ENCODE measurements at places on chromosomes 4 and X.

DNA sequence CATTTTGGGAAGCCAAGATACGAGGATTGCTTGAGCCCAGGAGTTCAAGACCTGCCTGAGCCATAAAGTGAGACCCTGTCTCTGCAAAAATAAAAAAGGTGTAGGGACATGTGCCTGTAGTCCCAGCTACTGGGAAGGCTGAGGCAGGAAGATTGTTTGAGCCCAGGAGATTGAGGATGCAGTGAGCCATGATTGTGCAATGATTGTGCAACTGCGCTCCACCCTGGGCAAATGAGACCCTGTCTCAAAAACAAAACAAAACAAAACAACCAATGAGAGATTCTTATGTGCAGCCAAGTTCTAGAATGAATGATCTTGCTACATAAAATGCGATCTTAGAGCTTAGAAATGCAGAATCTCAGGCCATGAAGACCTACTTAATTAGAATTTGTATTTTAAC lies 22.5 kb downstream of the SLC9B2 start:
- no peak for DNase-seq

GRCh38 chr4:2598511-2599303 lies 62.3 kb downstream of the FAM193A start:
- no peak for DNase-seq

DNA sequence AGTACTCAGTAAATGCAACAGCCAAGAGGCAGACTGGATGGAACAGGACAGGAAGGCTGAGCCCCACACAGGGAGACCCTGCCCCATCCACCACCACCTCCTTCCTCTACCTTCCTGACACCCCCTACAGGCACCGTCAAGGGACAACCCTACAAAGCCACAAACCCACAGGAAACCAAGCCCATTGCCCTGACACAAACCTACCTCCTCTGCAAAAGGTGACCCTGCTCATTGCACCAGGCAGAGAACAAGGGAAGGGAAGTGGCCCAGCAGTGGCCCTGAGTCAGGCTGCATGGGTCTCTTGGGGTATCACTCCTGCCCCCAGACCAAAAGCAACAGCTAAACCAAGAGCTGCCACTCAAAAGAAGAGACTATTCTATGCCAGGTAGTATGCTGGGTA lies 21.0 kb downstream of the JAKMIP1 start:
- DNase-seq: no peak

GRCh38 chr4:6468376-6468775 lies 4.0 kb downstream of the PPP2R2C start:
- no peak for DNase-seq

- DNase-seq: no peak
Measured at GRCh38 chr4:174045381-174045780, 238.1 kb downstream of the FBXO8 start.

DNA sequence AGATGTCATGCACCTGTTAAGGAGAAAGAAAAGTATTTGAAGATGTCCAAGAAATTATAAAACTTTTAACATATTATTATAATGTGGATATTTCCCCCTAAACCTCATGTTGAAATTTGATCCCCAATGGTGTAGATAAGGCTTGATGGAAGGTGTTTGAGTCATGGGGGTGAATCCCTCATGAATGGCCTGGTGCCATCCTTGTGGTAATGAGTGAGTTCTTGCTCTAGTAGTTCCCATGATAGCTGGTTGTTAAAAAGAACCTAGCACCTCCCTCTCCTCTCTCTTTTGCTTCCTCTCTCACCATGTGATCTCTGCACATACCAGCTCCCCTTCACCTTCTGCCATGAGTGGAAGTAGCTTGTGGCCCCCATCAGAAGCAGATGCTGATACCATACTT lies 176.6 kb upstream of the NR3C2 start:
- no peak for DNase-seq

GRCh38 chrX:9662148-9662547 lies 103.5 kb downstream of the GPR143 start:
- DNase-seq: no peak

- no peak for DNase-seq
Measured at GRCh38 chr4:75302648-75303047, 211.6 kb downstream of the RCHY1 start.

- DNase-seq: no peak
Measured at GRCh38 chrX:21721195-21721594, 36.7 kb downstream of the SMPX start.

DNA sequence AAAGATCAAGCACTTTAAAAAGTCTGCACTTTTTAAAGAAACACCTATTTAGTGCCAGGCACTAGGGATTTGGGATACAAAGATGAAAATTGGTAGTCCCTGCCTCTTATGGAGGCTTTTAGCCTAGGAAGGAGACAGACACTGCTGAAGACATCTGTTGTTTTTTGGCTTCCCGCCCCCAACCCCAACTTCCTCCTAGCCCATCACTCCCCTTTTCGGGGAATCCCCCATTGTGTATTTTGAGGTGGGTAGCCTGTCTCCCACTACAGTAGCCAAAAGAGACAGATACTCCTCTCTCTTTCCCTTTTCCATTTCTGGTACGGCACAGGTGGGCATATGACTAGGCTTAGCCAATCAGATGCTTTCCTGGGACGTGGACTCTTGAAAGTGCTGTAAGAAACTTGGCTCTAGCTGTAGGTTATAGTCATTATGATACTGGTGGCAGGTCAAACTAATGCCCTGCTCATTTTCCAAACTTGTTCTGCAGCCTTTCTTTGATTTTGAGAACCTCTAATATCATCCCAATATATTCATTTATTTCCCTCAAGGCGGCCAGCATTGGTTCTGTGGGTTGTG lies 194.6 kb upstream of the RBPJ start:
- DNase-seq: no peak

DNA sequence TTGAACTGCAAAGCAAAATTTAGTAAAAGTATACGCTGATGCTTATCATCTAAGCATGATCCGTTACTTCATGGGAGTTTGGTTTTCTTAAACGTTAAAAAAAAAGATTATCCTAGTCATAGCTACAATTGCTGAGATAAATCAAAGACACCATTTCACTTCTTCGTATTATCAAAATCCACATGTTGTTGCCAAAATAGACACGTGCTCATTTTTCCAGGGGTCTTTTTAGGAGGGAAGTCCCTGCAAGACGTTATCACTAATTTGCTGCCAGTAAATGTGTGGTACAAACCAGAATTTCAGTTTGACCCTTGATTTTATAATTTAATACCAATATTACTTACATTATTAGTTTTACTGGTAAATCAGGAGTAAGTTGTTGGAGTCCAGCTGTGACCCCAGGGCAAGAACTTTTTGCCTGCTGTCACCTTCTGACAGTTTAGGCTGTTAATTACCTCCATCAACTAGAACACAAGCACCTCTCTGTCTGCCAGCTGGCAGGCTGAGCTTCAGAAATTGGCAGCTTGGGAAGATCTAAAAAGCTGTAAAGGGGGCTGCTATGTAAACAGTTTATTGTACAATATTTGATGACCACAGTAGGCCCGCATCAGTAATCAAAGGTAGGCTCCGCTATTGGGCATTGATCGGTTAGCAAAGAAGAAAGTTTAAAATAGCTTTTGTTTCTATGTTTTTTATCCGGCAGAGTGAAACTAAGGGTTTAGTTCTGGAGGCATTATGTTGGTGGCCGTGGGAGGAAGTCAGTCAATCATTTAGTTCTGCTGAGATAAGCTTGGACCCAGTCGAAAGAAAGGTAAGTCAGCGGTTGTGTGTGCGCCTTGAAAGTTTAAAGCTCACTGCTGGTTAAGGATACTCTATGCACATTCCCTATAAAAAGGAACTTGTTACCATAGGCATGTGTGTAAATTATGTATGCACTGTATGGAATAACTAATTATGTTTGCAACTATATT lies 196.4 kb downstream of the FBXO8 start:
- DNase-seq: no peak

DNA sequence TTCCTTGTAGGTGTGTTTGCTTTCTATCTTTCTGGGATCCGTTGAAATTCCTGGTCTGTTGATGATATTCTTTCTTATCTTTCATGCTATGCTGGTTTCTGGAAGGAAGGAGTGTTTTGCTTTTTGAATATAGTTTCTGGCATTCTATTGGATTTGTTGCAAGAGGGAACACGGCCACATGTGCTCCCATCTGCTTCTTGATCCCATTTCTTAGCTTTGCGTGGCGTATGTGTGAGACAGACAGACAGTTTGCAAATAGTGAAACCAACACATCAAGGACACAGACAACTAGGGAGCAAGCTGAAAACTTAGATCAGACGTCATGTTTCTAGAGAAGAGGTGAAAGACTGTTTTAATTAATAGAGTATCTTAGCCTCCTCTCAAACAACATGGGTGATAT lies 261.9 kb upstream of the PUDP start:
- DNase-seq: no peak

Data from cerebellar nuclear complex (tissue), 1 donor.